ENCODE measurements at places on chromosomes 6 and 20. TPM values are rescaled to one million over a fixed set of nuclear protein-coding genes. Genes with fewer than 3 reads are reported as not detected.

- no peaks in the 10 kb centered on the region for H3K4me1 ChIP-seq
- H3K27me3 ChIP-seq, result no peaks in the 10 kb centered on the region
- H3K36me3 ChIP-seq, result no peaks in the 10 kb centered on the region
Measured at GRCh38 chr6:3630258-3630835, 121.2 kb downstream of the PXDC1 start.

DNA sequence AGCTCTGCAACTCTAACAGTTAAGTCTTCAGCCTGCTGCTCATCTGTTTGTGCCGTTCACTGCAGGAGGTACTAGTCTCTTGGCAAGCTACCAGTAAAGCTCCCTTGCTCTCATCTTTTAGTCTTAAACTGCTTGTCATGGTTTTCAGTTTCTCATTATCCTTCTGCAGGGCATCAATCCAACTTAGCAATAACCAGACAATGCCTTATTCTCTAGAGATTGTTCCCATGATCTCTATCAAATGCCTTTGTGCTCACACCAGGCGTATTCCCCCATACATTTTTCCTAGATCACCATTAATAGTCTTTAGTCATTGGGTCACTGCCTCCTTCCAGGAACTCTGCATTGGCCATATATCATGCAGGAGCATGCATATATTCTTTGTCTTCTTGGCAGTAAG lies 171.3 kb downstream of the GRM1 start:
- H3K4me3 ChIP-seq, result no peak overlapping the region
- H3K27ac ChIP-seq, result no peak overlapping the region
- DNase-seq, result no peak
- no peaks in the 10 kb centered on the region for H3K36me3 ChIP-seq

- no peaks in the 10 kb centered on the region for H3K36me3 ChIP-seq
- no peaks in the 10 kb centered on the region for H3K27me3 ChIP-seq
- no peak overlapping the region for H3K4me3 ChIP-seq
- H3K27ac ChIP-seq, result no peak overlapping the region
- DNase-seq, result no peak
- H3K4me1 ChIP-seq, result no peaks in the 10 kb centered on the region
Measured at GRCh38 chr6:35061651-35062410, 79.3 kb downstream of the TCP11 start.

GRCh38 chr6:34059136-34059731 lies 86.7 kb downstream of the GRM4 start:
- no peaks in the 10 kb centered on the region for H3K27me3 ChIP-seq
- no peak overlapping the region for H3K27ac ChIP-seq
- H3K36me3 ChIP-seq, result no peaks in the 10 kb centered on the region
- no peaks in the 10 kb centered on the region for H3K4me1 ChIP-seq

GRCh38 chr6:34553750-34554149 lies 2.4 kb downstream of the SPDEF start:
- H3K4me1 ChIP-seq, result no peaks in the 10 kb centered on the region
- H3K27ac ChIP-seq, result peak overlapping the region; percentile 71
- H3K4me3 ChIP-seq, result no peak overlapping the region
- no peaks in the 10 kb centered on the region for H3K27me3 ChIP-seq
- DNase-seq, result no peak
- H3K36me3 ChIP-seq, result no peaks in the 10 kb centered on the region

DNA sequence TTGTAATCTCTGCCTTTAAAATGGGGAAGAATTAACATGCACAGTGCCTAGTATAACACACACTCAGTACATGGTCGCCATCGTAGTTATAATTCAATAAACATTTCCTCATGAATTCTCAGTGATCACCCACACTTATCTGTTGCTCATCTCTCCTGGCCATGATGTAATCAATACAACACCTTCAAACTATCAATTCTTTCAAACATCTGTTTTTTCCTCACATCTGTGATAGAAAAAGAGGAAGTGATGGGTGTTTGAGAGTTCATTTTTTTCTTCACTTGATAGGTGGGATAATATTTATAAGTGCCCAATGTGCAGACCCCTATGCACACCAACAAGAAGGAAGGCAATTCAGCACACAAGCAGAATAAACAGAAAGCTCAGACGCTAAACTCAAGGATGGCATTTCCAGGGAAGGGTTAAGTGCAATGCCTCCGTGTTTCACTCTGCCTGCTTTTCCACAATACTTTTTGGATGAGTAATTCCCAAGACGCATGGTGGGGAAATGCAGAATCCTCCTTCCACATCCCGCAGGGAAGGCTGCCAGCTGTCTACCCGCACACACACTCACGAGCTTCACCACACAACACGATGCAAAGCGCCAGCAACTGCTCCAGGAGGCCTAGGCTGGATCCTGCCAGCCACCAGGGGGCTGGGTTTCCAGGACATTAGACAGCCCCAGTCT lies 100.3 kb downstream of the GMPR start:
- DNase-seq, result peak; percentile 56
- no peaks in the 10 kb centered on the region for H3K27me3 ChIP-seq
- H3K4me1 ChIP-seq, result peaks cover 4% of the 10 kb centered on the region
- H3K27ac ChIP-seq, result peak overlapping the region; percentile 26
- H3K4me3 ChIP-seq, result no peak overlapping the region
- H3K36me3 ChIP-seq, result no peaks in the 10 kb centered on the region

DNA sequence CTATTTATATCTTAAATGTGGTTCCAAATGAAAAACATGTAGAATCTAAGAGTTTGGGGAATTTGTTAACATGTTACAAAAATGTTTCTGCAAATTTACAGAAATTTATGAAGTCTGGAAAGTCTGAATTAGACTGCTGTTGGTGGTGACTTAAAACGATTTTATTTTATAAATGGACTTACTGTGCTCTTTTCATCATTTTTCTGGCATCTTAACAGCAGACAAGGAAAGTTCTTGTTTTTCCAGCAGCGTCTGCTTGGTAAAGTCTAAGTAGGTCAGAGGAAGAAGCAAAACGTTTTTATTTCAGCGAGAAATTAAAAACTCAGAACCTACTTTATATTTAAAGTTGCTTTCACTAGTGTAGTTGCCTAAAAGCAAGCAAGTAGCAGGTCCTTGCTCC lies 48.6 kb upstream of the COL9A1 start:
- H3K4me1 ChIP-seq, result no peaks in the 10 kb centered on the region
- H3K4me3 ChIP-seq, result no peak overlapping the region
- no peak for DNase-seq
- no peak overlapping the region for H3K27ac ChIP-seq
- no peaks in the 10 kb centered on the region for H3K27me3 ChIP-seq
- H3K36me3 ChIP-seq, result no peaks in the 10 kb centered on the region

DNA sequence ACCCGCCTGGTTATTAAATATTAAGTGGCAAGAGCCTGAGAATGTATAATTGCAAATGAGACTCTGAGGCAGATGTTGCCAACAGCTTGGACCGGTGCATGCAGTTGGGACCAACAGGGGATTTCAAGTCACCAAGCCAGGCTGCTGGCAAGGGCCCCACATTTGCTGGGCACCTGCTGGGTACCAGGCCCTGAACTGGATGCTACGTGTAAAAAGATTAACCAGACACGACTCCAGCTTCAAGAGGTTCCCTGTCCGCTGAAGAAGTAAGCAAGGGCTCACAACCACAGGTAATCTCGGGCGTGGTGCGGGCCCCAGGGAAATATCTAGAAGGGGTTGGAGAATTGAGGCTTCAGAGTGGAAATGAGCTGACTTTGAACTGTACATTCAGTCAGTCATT lies 13.2 kb upstream of the SIRPA start:
- no peak for DNase-seq
- H3K36me3 ChIP-seq, result no peaks in the 10 kb centered on the region
- no peak overlapping the region for H3K4me3 ChIP-seq
- no peak overlapping the region for H3K27ac ChIP-seq
- peaks cover 6% of the 10 kb centered on the region for H3K4me1 ChIP-seq
- no peaks in the 10 kb centered on the region for H3K27me3 ChIP-seq

- peak overlapping the region; percentile 31 for H3K4me3 ChIP-seq
- DNase-seq, result no peak
- no peaks in the 10 kb centered on the region for H3K4me1 ChIP-seq
- no peaks in the 10 kb centered on the region for H3K27me3 ChIP-seq
- peak overlapping the region; percentile 94 for H3K27ac ChIP-seq
Measured at GRCh38 chr20:17895641-17896171, 72.9 kb downstream of the SNX5 start.

CCR6 gene
- total RNA-seq, result 0.73 TPM

DNA sequence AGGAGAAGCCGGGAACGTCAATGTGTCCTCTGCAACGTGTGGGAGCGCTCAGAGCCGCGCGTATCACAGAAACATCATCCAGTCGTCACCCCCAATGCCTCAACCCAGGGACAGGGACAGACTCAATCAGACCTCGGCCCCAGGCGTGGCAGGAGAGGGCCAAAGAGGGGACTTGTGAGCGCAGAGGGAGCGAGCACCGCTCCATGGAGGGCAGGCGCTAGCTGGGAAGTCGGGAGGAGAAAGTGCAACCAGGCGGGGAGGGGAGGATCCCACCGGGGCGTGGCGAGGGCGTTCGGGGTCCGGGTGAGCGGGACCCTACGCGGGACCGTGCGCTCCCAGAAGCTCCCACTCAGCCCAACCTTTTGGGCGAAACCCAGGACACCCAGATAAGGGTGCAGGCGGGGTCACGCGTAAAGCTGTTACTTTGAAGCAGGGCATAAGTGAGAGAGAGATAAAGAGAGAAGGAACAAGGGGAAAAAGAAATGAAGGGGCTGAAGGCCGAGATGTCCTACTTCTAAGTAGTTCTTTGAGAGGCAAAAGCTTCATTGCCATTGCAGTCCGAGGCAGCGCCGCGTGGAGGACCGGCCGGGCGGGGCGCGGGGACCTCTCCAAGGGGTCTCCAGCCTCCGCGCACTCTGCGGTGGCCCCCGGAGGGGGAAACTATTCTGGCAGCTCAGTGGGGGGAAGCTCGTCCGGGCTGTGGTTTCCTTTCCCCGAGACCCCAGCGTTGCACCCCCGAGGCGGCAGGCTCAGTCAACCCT lies 862 bp upstream of the SOBP start:
- no peaks in the 10 kb centered on the region for H3K4me1 ChIP-seq
- peak overlapping the region; percentile 70 for H3K27ac ChIP-seq
- peaks cover 48% of the 10 kb centered on the region for H3K27me3 ChIP-seq
- peak overlapping the region; percentile 78 for H3K4me3 ChIP-seq
- DNase-seq, result no peak

CD109 gene
- 10.2 TPM for total RNA-seq

DNA sequence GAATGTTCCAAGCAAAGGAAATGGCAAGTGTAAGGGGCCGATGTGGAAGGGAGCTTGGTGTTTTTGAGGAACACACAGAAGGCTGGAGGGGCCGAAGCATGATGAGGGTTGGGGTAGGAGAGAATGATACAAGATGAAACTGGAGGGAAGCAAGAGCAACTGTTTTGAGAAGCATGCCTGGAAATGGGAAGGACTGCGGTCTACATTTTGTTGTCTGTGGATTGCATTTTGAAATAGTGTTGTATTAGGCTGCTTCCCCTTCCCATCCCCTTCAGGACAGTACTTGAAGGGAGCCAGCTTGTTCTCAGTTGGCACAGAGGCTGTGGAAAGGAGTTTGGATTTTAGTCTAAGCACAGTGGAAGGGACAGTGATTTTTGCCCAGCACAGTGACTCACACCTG lies 2.2 kb downstream of the TM9SF4 start:
- H3K4me3 ChIP-seq, result no peak overlapping the region
- no peaks in the 10 kb centered on the region for H3K4me1 ChIP-seq
- no peak overlapping the region for H3K27ac ChIP-seq
- H3K36me3 ChIP-seq, result no peaks in the 10 kb centered on the region
- DNase-seq, result no peak
